HuH-7 (cell line): ENCODE measurements at places on chromosomes 4 and X.
A peak's percentile ranks its signal among the peaks of the same experiment; 100 is the strongest.

- DNase-seq, result peak; percentile 85
Measured at GRCh38 chrX:154478728-154479622, at the start of gene LAGE3. LAGE3 (minus strand) TSS chrX:154479281; CDS start chrX:154478915, 366 bp downstream.

GRCh38 chrX:3522101-3522650 is 175.7 kb upstream of the MXRA5 start:
- DNase-seq, result no peak

DNA sequence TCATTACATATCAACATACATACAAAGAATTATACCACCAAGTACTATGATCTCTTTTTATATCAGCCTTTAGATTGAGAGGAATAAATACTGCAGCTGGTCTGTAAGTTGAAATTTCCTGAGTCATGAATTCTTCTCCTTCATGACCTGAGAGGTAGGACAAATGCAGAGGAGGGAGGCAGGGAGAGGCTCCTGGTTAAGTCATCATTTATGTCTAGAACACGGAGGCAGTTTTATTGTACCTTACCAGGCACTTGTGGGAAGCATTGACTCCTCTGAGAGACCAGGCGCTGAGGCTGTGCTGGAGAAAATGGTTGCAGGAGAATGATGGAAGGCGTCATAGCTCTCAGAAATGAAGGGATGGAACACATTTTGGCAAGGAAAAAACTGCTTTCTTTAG is 12.5 kb upstream of the CASK start:
- no peak for DNase-seq

GRCh38 chr4:40562208-40562607 is 67.5 kb downstream of the RBM47 start:
- no peak for DNase-seq

DNA sequence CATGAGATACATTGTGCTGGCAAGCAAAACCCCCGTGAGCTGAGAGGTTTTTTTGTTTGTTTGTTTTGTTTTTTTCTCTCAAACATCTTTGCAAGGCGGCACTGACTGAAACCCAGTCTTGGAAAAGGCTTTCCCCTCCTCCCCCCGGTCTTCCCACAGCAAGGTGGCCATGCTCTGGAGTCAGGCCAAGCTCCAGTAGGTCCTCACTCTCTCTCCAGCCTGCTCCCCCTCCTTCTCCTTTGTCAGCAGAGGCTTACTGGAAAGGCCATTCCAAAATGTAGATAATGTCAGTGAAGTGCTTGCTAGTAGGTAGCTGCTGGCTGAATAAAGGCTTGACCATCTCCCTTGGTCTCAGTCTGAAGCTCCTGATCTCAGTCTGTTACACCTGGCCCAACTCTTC is 32.6 kb downstream of the FRMPD3 start:
- no peak for DNase-seq

- no peak for DNase-seq
Measured at GRCh38 chr4:95272797-95273196, 276.0 kb downstream of the UNC5C start.

- no peak for DNase-seq
Measured at GRCh38 chr4:15809058-15809457, 30.9 kb downstream of the CD38 start.

- no peak for DNase-seq
Measured at GRCh38 chr4:182778222-182778982, 138.8 kb downstream of the DCTD start.

DNA sequence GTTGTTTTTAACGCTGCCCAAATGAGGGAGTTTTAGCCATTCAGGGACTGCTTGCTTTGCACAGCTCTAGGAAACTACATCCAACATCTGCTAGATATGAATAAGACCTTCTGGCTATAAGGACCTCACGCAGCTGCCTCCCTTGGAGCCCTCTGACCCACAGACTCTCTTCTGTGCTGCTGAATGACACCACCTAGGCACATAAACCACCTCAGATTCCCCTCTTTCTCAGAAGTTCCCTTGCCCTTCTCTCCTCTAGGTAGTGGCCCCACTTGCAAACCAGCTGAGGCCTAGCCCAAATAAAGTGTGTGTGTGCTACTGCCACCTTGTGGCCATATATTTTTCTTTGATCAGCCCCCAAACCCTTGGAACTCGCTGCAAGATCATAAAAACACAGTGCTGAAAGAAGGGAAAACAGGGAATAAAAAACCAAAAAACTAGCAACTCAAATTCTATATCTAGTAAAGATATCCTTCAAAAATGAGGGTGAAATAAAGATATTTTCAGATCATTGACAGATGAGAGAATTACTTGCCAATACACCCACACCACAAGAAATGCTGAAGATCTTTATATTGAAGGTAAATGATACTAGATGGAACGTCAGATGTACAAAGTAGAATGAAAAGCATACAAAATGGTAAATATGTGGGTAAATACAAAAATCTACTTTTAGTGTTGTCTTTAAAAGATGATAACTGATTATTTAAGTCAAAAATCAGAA is 265.9 kb downstream of the ADAMTS3 start:
- DNase-seq, result peak; percentile 15

DNA sequence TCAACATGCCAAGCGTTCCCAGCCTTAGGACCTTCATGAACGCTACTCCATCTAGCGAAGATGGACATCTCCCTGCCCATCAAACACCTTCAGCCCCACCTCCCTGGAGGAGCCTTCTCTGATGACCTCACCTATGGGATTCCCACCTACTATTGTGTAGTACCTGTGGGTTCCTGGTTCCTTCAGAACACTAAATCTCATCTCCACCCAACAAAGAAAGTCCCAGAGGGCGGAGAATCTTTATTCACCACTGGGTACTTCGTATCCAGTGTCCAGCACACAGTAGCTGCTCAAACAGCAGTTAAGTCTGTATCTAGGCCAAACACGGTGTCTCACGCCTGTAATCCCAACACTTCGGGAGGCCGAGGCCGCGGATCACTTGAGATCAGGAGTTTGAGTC is 10.1 kb downstream of the RBM47 start:
- no peak for DNase-seq

DNA sequence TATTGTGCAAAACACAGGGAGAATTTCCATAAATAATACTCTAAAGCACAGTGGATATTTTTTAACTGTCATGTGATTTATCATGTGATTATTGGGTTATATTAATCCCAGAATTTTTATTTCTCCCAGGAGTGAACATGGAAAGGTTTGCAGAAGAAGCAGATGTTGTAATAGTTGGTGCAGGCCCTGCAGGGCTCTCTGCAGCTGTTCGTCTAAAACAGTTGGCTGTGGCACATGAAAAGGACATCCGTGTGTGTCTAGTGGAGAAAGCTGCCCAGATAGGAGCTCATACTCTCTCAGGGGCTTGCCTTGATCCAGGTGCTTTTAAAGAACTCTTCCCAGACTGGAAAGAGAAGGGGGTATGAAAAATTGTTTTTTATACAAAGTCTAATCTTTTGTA is 10.0 kb downstream of the ETFDH start:
- DNase-seq, result no peak

DNA sequence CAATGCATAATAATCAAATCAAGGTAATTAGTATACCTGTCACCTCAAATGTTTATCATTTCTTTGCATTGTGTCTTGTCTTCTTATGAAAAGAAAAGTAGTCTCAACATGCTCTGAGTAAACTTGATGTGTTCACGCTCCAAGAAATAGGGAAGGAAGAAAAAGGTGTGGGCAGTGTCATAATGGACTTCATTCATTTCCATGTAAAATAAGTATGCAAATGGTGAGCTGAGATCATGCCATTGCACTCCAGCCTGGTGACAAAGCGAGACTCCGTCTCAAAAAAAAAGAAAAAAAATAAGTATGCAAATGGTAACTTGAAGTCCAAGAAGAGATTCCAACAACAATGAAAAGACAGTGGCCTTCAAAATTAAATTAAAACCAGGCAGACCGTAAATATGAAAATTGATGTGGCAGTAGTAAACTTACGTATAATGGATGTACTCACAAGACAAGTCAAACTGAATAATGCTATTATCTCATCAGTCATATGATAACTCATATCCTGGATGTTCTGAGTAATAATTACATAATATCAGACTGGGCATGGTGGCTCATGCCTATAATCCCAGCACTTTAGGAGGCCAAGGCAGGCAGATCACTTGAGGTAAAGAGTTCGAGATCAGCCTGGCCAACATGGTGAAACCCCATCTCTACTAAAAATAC is 6.0 kb upstream of the CWH43 start:
- DNase-seq, result no peak

GRCh38 chr4:130092187-130093015 is 996.4 kb downstream of the C4orf33 start:
- DNase-seq, result no peak

DNA sequence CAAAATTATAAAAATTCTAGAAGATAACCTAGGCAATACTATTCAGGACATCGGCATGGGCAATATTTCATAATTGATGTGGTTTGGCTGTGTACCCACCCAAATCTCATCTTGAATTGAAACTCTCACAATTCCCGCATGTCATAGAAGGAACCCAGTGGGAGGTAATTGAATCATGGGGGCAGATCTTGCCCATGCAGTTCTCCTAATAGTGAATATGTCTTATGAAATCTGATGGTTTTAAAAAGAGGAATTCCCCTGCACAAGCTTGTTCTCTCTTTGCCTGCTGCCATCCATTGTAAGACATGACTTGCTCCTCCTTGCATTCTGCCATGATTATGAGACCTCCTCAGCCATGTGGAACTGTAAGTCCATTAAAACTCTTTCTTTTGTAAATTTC is 77.7 kb downstream of the DDX60 start:
- no peak for DNase-seq

GRCh38 chrX:37905436-37906147 is 58.2 kb upstream of the DYNLT3 start:
- DNase-seq, result peak; percentile 31

GRCh38 chr4:27276307-27277073 is 415.8 kb downstream of the STIM2 start:
- no peak for DNase-seq

- DNase-seq, result no peak
Measured at GRCh38 chr4:35802644-35803043, 441.7 kb downstream of the ARAP2 start.

DNA sequence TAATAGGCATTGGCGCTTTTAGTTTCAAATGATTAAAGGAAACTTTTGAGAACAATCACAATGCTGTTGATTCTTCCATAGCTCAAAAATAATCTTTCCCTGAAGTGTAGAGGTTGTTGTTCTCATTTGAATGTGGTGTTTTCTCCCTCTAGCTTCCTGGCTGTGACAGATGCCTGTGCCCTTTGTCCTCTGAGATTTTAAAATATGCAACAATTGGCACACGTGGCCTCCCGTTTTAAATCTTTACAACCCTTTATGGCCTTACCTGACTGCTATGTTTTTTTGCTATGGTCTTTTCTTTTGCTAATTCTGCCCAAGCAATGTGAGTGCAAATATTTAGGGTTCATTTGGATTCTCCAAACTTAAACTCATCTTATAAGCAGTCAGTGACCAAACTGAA is 22.9 kb upstream of the CASK start:
- no peak for DNase-seq

- no peak for DNase-seq
Measured at GRCh38 chr4:141647966-141648365, 11.6 kb downstream of the IL15 start.

DNA sequence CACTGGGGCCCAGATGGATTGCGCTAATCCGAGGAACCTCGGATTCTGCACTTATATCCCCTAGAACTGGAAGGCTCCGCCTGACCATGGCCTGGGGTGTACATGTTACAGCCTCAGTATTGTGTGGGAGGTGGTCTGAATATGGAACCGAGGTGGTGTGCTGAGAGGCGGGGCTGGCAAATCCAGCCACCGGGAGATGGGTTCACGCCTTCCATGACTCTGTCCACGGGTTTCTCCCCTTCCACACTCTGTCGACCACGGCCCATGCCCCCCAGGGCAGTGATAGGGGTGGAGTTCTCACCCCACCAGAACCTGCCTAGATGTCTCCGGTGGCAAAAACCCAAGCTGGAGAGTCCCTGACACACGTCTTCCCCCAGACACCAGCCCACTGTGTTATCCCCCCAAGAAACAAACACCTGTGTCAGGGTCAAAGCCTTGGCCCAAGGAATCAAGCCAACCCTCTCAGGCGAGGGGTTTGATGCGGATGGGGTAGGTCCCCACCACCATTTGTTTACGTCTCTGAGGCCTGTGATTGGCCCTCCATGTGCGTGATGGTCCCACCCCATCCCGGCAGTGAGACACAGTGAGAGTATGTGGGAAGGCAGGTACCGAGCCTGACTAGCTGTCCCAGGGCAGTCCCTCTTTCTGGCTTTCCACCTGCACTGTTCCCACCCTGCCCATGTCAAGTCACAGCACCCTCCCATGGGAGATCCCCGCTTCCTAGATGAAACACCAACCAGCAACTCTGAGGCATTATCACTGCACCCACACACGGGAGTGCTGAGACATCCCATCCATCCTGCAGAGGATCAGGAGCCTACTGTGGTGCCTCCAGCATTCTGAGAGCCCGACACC is 6.6 kb upstream of the LOC101059915 start:
- no peak for DNase-seq
